ENCODE measurements at places on chromosomes 11 and 22.

DNA sequence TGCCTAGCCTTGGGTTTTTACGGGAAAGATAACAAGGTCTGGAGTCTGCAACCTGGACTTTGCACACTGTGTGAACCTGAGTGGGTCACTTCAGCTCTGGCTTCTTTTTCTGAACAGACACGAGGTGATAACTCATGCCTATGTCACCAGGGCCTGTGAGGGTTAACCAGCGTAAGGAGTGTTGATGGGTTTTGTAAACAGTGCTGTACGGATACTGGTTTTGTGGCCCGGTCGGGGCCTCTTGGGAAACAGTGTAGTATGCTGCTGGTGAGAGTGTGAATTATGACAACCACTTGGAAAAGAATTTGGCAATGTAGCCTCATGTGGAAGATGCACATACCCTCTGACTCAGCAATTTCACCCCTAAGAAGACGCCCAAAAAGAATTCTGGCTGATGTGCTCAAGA lies 266.8 kb downstream of the MN1 start:
- no peak for DNase-seq

DNA sequence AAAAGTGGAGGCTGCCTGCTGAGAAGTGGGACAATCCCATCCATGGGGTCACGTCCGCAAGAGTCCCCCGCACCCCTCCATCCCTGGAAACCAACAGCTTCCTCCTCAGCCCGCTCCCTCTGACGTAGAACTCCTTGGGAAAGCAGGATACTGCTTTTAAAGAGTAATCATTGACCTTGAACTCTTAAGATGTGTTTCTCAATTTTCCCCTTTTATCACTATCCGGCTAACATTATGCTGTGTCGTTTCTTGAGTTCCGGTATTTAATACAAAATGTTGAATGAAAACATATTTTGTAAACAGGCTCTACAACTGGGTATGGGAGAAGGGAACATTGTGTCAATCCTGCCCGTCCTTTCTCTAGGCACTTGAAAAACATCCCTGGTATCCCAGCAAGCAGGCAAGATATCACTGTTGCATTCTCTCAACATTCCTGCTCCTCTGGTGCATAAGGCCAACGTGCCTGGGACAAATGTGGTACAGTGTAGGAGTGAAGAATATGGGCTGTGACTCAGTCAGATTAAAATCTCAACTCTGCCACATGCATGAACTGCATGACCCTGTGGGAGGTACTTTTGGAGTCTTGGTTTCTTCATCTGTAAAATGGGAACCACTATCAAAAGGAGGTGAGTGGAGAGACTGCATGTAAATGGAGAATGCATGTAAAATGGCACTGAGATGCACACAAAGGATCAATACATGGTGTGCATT lies 52.8 kb downstream of the WT1 start:
- DNase-seq: no peak

- DNase-seq: no peak
These were observed 1.0 kb downstream of the HOATZ start for GRCh38 chr11:111515591-111515990.

DNA sequence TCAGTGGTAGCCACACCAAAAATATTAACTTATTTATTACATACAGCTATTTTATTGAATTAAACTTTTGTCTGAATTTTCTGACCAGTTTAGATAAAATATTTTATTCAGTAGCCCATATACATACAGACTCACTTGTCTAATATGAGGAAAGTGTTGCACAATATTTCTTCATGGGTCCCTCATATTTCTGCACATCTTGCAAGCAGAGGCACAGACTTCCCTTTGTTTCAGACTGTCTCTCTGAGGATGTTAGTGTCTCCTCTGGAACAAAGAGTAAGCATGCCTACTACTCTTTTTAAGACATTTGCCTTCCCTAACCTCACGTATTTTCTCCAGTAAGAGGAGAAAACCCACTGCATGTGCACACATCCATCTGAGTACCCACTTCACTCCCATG lies 81.2 kb downstream of the OR5AK2 start:
- no peak for DNase-seq

DNA sequence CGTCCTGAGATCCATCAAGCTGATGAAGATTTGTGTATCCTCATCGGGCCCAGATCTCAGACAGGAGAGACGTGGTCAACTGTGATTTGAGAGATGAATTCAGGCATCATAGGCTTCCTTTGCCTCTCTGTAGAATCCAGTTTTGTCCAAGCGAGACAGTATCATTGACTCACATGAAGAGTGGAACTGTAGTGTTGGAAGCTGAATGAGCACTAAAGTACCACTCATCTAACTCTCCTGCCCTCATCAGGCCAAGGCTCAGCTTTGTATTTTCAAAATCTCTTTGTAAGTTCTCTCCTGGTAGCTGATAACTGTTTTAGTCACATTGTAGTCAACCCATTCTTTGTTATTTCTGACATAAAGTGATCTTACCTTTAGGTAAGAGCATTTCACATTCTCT lies 85.1 kb downstream of the KIRREL3 start:
- no peak for DNase-seq

GRCh38 chr11:119634301-119634700 lies 94.7 kb downstream of the NECTIN1 start:
- no peak for DNase-seq

GRCh38 chr11:125872138-125872491 lies 15.4 kb upstream of the HYLS1 start:
- DNase-seq: no peak

DNA sequence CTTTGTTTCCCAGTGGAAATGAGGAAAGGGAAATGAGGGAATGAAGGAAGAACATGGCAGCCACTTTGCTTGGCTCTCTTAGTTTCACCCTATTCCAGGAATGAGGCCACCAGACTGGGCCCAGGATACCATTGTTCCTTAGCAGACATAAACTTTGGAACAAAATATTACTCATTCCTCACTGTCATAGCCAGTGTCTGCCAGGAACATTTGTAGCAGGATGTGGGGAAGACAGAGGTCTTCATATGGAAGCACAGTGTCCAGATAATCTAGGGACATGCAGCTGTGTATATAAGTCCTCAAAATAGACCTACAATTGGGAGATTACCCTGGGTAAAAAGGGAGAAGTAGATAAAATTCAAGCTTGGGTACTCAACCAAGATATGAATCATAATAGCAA lies 15.2 kb upstream of the FUT4 start:
- no peak for DNase-seq

DNA sequence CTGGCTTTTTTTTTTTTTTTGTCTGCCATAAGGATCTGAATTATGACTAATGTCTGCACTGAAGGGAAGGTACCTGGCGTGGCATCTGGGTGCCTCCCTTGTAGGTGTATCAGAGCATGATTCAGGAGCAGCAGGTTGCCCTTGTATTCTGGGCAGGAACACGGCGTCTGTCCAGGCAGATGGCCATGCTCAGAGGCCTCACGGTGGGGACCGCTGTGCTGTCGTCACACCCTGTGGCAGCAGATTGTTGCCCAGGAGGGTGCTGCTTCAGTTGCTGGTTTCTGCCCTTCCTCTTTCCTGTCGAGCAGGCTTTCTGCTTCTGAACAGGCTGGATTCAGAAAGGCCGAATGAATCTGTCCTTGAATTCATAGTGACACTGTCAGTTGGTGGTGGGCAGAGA lies 11.0 kb downstream of the ZNRF3 start:
- DNase-seq: no peak

GRCh38 chr11:18392434-18393321 lies 1.7 kb upstream of the LDHA start:
- no peak for DNase-seq

- DNase-seq: no peak
These were observed 390.0 kb downstream of the TENM4 start for GRCh38 chr11:79050786-79051185.

DNA sequence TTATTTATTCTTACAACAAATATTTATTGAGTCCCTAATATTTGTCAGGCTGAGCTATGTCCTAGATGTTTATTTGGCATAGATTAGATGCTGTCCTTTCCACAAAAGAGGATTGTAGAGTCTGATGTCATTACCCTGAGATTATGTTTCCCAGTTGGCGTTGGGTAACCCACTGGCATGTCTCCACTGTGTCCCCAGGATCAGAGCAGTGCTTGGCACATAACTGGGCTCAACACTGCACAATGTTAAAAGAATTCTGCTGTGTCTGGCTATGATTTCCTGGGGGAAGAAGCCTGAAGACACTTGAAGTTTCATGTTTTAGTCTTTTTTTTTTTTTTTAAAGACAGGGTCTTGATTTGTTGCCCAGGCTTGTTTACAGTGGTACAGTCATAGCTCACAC lies 4.0 kb downstream of the RCN1 start:
- DNase-seq: no peak

DNA sequence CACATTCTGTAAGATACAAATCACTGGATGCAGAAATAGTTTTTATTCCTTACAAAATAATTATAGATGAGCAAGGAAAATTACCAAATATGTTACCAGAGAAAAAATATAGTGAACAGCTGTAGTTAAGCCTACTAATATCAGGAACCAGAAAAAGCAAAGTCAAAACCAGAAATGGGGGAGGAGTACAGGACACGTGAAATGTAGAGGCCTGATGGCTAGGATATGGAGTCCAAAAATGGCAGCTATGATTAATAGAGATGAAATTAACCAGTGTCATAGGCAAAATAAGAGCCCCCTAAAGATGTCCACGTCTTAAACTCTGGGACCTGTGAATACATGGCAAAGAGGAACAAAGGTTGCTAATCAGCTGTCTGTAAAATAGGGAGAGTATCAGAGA lies 34.1 kb downstream of the MRE11 start:
- no peak for DNase-seq

GRCh38 chr11:8330404-8330803 lies 66.7 kb upstream of the LMO1 start:
- no peak for DNase-seq

GRCh38 chr22:49103314-49104059 lies 724.2 kb downstream of the BRD1 start:
- no peak for DNase-seq

DNA sequence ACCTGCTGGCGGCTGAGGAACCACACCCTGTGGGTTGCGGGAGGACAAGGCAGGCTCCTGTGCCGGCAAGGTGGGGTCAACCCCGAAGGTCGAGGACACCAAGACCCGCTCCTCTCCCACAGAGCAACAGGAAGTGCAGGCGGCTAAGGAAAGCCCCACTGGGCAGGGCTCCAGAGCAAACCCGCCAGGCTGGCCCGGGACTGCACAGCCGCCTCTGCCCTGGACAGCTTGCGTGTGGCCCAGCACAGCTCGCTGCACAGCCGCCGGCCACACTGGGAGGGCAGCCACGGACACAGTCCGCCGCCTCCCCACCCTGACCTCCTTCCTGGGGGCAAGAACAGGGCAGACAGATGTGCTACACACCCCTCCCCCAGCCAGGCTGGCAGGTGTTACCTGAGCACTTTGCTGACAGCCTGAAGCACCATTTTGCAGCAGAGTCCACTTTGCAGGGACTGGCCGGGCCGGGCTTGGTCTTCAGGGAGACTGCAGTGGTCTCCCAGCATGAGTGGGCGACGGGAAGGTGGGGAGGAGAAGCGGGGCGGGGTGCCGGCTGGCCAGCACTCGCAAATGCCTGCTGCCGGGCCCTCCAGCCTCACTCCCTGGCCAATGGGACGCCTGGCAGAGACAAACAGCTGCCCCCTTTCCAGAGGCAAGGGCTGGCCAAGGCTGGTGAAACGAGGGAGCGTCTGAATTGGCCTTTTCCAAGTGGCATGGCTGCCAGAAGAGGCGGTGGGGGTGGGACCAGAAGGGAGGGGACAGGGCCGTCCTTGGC lies at the start of gene MOB2:
Gene MOB2, minus strand, starts transcription at position 726 of the 772 bp plus-strand sequence. Its CDS starts 223 bp downstream, at position 503.
- no peak for DNase-seq

DNA sequence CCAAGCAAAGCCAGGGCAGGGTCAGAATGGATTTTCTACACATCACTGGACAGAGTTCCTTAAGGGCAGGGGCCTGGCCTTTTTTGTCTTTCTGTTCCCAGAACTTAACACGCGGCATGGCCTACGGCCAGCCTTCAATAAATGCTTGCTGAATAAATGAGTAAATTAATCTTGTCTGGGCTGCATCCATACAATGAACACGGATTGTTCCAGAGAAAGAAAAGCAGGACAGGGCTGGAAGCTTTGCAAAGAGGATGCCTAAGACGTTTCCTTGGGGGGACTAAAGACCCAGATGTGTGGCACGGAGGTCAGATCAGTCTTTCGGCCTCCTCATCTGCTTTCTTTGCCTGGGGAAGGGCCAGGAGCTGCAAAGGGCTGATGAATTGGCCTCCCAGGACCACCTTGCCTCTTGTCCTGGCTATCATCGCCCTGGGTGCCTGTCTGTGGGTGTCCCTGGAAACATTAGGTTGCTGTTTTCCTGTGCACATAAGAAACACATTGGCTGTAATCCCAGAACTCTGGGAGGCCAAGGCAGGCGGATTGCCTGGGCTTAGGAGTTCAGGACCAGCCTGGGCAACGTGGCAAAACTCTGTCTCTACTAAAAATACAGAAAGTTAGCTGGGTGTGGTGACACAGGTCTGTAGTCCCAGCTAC lies 20.8 kb upstream of the RFPL3 start:
- no peak for DNase-seq

DNA sequence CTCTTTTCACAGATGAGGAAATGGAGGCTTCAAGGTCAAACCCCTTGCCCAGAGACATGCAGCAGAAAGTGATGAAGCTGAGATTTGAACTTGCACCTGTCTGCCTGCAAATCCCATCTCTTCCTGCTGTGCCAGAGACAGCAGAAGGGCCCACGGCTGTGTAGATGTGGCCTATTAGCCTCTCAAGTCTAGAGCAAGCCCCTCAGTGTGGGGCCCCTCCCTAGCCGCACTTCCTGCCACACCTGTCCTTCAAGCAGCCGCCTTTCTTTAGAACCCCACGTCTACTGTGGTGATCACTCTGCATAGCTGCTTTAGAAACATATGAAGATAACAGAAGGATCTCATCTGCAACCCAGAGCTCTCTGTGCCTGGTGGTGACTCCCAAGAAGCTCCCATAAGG lies 41.2 kb upstream of the JAM3 start:
- no peak for DNase-seq
